ENCODE measurements at places on chromosomes 12 and 14. TPM values are rescaled to one million over a fixed set of nuclear protein-coding genes. Genes with fewer than 3 reads are reported as not detected.

PABPN1 gene
- total RNA-seq, result 28.8 TPM

- no peak for DNase-seq
- H3K4me1 ChIP-seq, result no peaks in the 10 kb centered on the region
- H3K4me3 ChIP-seq, result no peak overlapping the region
These were observed 21.2 kb downstream of the TAS2R50 start for GRCh38 chr12:10965476-10965875.

GRCh38 chr12:52010152-52010622 lies 3.4 kb downstream of the TAMALIN start:
- H3K36me3 ChIP-seq, result no peaks in the 10 kb centered on the region
- H3K4me3 ChIP-seq, result no peak overlapping the region
- peak; percentile 63 for DNase-seq
- no peaks in the 10 kb centered on the region for H3K27me3 ChIP-seq
- H3K4me1 ChIP-seq, result peaks cover 39% of the 10 kb centered on the region
- peak overlapping the region; percentile 26 for H3K27ac ChIP-seq

PPP1R3E gene
- total RNA-seq, result 9.6 TPM

- no peaks in the 10 kb centered on the region for H3K36me3 ChIP-seq
- no peak overlapping the region for H3K27ac ChIP-seq
- H3K27me3 ChIP-seq, result no peaks in the 10 kb centered on the region
- H3K4me3 ChIP-seq, result no peak overlapping the region
- peak; percentile 32 for DNase-seq
- peaks cover 50% of the 10 kb centered on the region for H3K4me1 ChIP-seq
These were observed 67.4 kb upstream of the ACTN1 start for GRCh38 chr14:69046476-69046860.

HECTD1 gene
- 221 TPM for total RNA-seq

DNA sequence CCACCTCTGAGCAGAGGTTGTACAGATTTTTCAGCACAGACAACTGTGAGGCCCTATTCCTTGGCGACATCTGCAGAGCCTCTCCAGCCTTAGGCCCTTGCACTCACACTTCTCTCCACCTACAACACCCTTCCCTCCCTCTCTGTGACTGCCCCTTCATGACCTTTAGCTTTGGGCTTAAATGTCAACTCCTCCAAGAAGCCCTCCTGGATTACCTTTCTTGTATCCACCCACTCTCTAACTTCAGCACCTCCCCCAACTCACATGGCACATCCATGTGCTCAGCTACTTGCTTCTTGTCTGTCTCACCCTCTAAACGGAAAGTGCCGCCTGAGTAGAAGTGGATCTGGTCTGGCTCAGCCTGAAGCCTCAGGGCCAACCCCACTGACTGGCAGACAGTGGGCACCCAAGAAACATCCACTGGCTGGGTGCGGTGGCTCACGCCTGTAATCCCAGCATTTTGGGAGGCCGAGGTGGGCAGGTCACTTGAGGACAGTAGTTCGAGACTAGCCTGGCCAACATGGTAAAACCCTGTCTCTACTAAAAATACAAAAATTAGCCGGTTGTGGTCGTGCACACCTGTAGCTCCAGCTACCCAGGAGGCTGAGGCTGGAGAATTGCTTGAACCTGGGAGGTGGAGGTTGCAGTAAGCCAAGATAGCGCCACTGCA lies 22.1 kb downstream of the TRPV4 start:
- H3K4me3 ChIP-seq, result no peak overlapping the region
- no peaks in the 10 kb centered on the region for H3K4me1 ChIP-seq
- no peak overlapping the region for H3K27ac ChIP-seq
- no peaks in the 10 kb centered on the region for H3K27me3 ChIP-seq
- H3K36me3 ChIP-seq, result no peaks in the 10 kb centered on the region

DNA sequence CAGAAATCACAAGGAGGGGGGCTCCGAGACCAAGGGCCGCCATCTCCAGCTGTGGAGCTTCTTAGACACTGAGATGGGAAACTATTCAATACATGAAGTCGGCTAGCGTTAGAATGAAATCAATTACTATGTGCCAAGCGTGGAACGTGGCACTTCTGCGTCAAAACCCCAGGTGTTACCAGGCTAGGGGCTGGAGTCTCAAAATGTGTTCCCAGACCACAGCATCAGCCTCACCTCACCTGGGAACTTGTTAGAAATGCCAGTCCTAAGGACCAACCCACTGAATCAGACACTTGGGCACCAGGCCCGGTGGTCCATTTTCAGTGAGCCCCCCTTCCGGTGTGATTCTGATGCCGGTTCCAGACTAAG lies 5.0 kb upstream of the SETD1B start:
- H3K36me3 ChIP-seq, result no peaks in the 10 kb centered on the region
- H3K27ac ChIP-seq, result peak overlapping the region; percentile 96
- DNase-seq, result no peak
- peaks cover 70% of the 10 kb centered on the region for H3K4me1 ChIP-seq

- no peak overlapping the region for H3K27ac ChIP-seq
- no peaks in the 10 kb centered on the region for H3K27me3 ChIP-seq
- H3K4me3 ChIP-seq, result no peak overlapping the region
- H3K36me3 ChIP-seq, result no peaks in the 10 kb centered on the region
- no peak for DNase-seq
These were observed 172.9 kb upstream of the LRIG3 start for GRCh38 chr12:59093073-59093772.

KLRG1 gene
- 0.99 TPM for total RNA-seq

GRCh38 chr14:75283162-75283832 lies 4.7 kb downstream of the FOS start:
- no peaks in the 10 kb centered on the region for H3K27me3 ChIP-seq
- H3K27ac ChIP-seq, result peak overlapping the region; percentile 100
- H3K4me1 ChIP-seq, result peaks cover 53% of the 10 kb centered on the region
- no peaks in the 10 kb centered on the region for H3K36me3 ChIP-seq

GRCh38 chr12:18982226-18982949 lies 147.1 kb upstream of the PLEKHA5 start:
- H3K36me3 ChIP-seq, result no peaks in the 10 kb centered on the region
- no peak overlapping the region for H3K4me3 ChIP-seq
- no peak for DNase-seq
- H3K27ac ChIP-seq, result no peak overlapping the region
- no peaks in the 10 kb centered on the region for H3K27me3 ChIP-seq

CFAP251 gene
- 3.6 TPM for total RNA-seq

- no peak overlapping the region for H3K4me3 ChIP-seq
- H3K27me3 ChIP-seq, result no peaks in the 10 kb centered on the region
- H3K36me3 ChIP-seq, result no peaks in the 10 kb centered on the region
- H3K4me1 ChIP-seq, result peaks cover 36% of the 10 kb centered on the region
- H3K27ac ChIP-seq, result peak overlapping the region; percentile 50
- DNase-seq, result peak; percentile 23
These were observed 133.6 kb upstream of the NCOR2 start for GRCh38 chr12:124700810-124701592.

CLEC4C gene
- total RNA-seq, result not detected

FOXG1 gene
- not detected for total RNA-seq

DNA sequence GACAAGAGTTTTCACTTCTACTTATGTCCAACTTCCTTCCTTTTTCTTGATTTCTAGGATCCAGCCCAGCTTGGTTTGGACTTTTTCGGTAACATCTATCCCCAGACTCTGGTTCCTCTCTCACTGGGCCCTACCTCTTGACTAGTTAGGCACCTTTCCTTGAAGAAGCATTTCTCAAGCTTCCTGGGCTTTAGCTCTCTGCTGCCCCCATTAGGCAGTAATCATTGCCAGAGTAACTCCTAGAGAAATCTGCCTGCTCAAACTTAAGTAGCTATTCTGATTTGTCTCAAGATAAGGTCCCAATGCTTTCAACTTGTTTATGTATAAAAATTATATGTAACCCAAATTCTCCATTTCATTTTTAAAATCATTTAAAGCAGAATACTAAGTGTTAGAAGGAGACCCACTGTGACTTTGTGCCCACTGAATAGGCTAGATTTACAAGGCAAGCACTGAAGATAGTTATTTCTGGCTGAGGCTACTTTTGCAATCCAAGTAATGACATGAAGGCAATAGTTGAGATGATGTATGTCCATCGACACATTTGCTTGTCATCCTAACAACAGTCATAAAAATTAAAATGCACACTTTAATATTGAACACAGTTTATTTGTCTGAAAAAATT lies 275.0 kb upstream of the G2E3 start:
- DNase-seq, result peak; percentile 22
- no peaks in the 10 kb centered on the region for H3K27me3 ChIP-seq

- no peaks in the 10 kb centered on the region for H3K27me3 ChIP-seq
- DNase-seq, result no peak
- no peaks in the 10 kb centered on the region for H3K36me3 ChIP-seq
These were observed 37.1 kb upstream of the OR5AU1 start for GRCh38 chr14:21192875-21193535.

TMEM260 gene
- 15.8 TPM for total RNA-seq

DNA sequence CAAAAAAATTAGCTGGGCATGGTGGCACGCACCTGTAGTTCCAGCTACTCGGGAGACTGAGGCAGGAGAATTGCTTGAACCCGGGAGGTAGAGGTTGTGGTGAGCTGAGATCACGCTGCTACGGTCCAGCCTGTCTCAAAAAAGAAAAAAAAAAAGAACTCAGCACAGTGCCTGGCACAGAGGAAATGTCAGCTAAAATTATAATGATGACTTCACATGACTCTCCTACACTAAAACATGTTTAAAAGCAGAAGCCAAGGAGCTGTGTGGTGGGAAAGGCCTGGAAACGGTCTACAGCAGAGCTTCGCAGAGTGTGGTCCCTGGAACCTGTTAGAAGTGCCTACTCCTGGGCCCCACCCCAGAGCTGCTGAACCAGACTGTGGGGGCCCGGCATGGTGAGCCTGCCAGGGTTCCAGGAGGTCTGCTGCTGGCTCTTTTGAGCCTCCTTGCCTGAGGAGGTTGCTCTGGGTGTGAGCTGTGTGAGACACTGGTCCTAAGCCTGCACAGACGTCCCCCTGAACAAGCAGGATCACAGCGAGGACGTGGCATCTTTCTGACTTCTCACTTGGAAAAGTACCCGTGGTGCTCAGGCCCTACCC lies 28.1 kb downstream of the TCHP start:
- peaks cover 55% of the 10 kb centered on the region for H3K4me1 ChIP-seq
- DNase-seq, result no peak
- no peaks in the 10 kb centered on the region for H3K27me3 ChIP-seq
- H3K4me3 ChIP-seq, result no peak overlapping the region
